SW480 (cell line): ENCODE measurements at places on chromosomes 5 and 9.

DNA sequence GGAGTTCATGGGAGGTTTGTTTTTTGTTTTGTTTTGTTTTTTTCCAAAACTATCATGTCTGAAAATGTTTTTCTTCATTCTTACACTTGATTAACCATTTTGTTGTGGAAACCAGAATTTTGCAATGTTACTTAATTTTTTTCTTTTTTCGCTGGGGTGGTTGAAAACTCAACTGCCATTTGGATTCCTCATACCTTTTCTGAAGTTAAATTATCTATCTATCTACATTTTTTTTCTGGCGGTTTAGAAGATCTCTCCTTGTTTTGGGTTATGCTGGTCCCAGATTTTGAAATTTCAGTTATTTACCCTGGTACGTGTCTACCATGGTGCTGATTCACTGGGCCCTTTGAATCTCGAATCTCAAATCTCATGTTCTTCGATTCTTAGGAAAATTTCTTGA lies 316.2 kb upstream of the SMARCA2 start:
- DNase-seq = no peak

GRCh38 chr9:117074784-117075520 lies 339.9 kb downstream of the ASTN2 start:
- no peak for DNase-seq

- DNase-seq = no peak
Observed at GRCh38 chr5:173090639-173091038, 34.5 kb downstream of the CREBRF start.

DNA sequence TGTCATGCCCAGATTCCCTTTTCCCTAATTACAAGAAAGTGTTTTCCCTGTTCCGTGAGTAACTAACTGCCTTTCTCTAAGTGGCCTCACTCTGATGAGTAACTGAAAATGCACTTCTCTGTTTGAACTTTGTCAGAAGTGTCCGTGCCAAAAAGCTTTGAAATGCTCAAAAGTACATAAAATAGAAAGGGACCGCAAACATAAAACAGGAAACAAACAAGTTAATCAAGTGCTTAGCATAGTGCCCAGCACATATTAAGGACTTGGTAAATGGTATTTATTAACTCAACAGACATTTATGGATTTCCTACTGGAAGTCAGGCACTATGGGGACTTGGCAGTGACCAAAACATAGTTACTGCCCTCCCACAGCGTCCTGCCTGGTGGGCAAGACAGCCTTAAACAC lies 22.3 kb downstream of the AQP3 start:
- no peak for DNase-seq

DNA sequence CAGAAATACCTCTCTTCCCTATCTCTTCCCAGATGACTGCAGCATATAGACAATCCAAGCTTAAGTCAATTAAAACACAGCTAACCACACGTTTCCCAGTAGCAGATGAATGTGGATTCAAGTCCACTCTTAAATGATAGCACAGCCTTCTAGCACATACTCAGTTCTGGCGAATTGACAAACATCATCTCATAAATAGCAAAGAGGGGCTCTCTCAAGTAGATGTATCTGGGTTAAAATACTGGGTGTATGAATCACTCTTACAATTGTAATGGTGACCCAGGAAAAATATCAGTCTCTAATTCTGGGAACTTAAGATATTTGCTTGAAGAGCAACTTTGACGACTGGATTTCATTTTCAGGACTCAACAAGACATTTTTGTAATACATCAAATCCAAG lies 67.0 kb upstream of the HAPLN1 start:
- no peak for DNase-seq

DNA sequence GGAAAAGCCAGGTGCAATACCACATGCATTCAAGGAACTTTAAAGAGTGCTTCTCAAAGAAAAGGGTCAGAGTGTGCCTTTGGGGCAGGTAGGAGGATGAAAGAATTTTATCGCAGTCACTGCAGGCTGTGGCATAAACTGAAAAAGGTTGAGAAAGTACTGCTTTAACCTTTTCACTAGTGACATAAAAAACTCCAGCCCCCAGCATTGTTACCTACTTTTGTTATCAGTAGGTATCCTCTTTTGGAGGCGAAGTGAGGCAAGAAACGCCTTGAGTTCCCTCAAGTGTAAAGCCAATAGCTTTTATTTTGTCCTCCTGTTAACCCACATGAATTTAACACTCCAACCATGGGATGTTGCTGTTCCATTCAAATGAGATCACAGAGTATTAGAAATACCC lies 64.7 kb upstream of the CHD1 start:
- no peak for DNase-seq

DNA sequence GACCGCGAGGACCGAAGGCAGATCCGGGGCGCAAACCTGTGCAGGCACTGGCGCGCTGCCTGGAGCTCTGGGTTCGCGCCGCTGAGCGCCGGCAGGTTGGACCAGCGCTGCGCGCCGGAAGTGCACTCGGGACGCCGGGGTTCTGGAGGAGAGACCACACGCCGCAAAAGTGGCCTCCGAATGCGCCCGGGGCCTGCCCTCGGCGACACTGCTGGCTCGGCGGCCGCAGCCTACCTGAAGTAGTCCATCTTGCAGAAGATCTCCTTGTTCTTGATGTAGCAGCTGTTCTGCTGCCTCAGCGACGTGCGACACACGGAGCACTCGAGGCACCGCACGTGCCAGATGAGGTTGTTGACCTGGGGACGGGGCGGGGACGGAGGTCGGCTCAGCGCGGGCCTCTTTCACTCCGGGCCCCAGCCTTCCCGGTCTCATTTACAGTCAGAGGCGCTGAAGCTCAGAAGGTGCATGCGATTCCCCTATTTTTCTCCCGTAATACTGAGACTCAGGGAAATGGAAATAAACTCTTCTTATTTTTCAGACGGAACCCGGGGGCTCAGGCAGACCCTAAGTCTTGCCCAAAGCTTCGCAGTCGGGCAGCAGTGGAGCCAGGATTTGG lies 2.5 kb downstream of the LHX6 start:
- DNase-seq = no peak

- no peak for DNase-seq
Observed at GRCh38 chr5:55441107-55441771, 93.5 kb downstream of the PLPP1 start.

DNA sequence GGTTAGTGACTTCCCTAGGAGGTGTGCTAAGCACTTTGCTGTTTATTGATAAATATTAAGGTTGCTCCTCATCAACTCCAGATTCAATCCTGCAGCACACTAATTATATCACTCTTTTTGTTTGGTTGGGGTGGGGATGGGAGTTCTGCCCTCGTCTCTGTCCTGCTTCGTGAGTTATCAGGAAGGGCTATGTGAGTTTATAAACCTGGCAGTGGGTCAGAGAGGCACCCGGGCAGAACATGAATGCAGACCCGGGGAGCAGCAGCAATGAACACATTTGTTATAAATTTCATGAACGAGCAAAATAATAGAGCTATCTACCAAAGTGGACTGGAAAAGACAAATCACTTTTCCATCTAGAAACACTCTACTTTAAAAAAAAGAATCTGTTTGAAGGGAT lies 125.5 kb upstream of the WWC1 start:
- DNase-seq = no peak

GRCh38 chr5:63963926-63964325 lies 1.7 kb upstream of the HTR1A start:
- no peak for DNase-seq

GRCh38 chr5:150022158-150022531 lies 21.6 kb downstream of the HMGXB3 start:
- peak; percentile 67 for DNase-seq

DNA sequence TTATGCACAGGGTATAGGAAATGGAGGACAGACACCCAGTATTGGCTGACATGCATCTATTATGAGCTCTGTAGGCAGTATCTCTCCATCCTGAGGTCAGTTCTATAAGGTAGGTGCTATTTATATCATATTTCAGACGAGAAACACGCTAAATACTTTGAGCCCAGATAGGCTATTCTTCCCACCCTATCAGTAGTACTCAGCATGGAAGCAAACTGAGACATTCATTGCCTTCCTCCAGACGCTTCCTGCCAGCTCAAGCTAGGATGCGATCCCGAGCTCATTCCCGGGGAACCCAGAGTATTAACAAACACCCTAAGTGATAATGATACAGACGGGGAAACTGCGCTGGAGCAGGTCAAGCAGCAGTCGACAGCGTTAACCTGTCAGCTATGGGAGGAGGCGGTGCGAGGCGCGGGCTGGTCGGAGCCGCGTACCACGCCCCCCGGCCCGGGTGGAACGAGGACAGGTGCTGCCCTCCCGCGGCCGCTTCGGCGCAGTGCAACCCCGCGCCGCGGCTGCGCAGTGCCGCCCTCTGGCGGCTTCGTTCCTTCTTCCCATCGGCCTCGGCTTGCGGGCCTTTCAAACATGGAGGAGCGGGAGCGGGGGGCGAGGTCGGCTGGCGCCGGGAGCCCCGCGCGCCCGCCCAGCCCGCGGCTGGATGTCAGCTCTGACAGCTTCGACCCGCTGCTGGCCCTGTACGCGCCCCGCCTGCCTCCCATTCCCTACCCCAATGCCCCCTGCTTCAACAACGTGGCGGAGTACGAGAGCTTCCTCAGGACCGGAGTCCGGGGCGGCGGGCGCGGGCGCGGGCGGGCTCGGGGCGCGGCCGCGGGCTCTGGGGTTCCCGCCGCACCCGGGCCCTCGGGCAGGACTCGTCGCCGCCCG lies at the start of gene LSM11:
TSS of gene LSM11 (plus strand) at position 550 of the 888 bp plus-strand sequence. CDS start at position 589, 39 bp downstream.
- peak; percentile 85 for DNase-seq

DNA sequence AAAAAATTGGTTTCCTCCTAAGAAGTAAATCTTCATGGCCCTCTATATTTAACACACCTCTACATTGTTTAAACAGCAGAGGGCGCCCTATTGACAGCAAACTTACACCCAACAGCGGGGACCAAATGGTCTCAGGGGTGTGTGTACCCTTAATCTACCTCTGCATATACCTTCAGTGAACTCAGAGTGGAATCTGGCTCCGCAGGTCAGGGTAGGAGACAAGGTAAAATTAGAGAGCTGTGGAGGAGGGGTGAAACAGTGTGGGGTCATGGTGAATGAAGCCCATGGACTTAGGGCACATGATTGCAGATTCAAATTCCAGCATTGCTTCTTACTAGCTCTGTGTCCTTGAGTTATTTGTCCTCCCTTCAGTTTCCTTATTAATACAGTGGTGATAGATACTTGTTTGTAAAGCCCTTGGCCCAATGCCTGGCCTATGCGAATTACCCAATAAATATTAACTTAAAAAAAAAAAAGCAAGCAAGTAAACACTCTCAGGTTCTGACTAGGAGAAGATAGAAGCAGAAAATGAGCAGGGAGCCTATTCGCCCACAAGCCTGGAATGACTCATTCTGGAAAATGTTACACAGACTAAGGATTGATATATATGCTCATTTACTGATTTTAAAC lies 122.9 kb downstream of the CAVIN4 start:
- DNase-seq = peak; percentile 34

GRCh38 chr5:120405286-120405864 lies 58.7 kb upstream of the PRR16 start:
- DNase-seq = no peak

DNA sequence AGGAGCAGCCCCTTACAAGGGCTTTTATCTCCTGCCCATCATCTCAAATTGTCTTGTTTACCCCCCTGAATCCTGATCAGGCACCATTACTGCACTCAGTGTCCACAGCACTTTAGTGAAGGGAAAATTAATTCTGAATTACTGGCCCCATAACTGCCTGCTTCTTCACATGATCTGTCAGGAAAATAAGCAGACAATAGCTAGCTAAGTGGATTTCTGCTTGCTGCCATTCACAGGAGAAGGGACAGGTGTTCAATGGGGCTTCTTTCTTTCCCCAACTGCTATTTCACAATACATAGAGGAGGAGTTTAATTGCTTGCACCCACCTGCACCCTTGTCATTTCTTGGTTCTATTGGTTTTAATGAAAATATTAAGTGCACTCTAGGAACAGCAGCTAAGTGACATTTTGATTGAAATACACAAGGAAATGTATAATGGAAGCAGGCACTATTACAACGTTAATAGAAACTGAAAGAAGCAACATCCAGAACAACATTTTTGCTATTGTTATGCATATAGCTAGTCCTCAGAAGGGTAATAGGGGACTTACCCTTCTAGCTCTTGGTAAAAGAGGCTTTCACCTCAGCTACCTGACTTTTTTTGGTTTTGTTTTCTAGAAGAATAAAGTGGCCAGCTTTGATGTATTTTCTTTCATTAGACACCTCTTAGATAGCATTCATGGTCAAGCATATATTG lies 599.3 kb upstream of the TLE4 start:
- no peak for DNase-seq

- peak; percentile 41 for DNase-seq
Observed at GRCh38 chr5:178786859-178787499, 56.5 kb upstream of the ZNF354A start.

DNA sequence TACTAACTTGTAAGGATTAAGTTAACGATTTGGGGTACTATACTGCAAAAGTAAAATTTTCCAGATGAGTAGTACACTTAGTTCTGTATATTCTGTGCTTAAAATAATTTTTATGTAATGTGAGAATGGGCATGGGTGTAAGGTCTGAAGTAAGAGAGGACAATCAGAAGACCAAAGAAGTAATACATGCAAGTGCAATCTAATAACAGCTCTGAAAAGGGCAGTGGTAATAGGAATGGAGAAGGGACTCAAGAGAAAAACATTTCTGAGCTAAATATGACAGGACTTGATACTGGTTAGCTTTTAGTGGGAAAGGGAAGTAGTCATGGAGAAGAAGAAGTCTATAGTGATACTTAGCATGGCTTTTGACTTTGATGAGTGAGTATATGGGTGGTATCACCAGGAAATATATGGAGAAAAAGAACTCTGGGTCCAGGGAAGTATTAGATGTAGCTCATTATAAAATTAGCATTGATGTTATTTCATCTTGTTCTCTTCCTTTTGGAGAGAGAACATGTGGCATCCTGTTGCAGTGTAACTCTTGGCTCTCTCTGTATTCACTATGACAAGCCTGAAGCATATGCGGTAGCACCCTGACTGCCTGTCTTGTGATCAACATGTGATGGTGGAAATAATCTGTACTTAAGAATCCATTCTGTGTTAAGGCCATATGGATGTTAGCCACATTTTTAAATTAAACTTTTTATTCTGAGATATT lies 60.5 kb downstream of the ERCC6L2 start:
- no peak for DNase-seq

DNA sequence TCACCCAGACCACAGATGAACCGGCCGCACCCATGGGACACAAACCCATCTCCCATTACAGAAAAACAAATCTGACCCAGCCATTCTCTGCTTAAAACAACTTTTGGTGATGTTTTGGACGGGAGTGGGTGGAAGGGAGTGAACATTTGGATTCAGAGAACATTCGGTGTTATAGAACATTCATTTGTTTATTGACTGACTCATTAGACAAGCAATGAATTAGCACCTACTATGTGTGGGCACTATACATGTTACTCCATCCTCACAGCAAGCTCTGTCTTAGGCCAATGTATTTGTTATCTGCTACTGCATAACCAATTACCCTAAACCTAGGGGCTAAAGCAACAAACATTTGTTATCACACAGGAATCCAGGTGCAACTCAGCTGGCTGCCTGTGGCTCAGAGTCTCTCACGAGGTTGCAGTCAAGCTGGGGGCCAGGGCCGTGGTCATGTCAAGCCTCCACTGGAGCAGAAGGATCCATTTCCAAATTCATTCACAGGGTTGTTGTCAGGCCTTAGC lies 5.1 kb upstream of the ERGIC1 start:
- no peak for DNase-seq
